ENCODE measurements at places on chromosomes 13 and 19. TPM values are rescaled to one million over a fixed set of nuclear protein-coding genes. Genes with fewer than 3 reads are reported as not detected.

The FCER2 gene
- total RNA-seq: not detected

The KLHL1 gene
- total RNA-seq: not detected

The GRK1 gene
- total RNA-seq: 0.44 TPM

The LENG9 gene
- total RNA-seq: 4.8 TPM

The NUP62 gene
- 21.0 TPM for total RNA-seq

The ZNF729 gene
- total RNA-seq: not detected

The KANK3 gene
- 41.8 TPM for total RNA-seq

The RAB11B gene
- total RNA-seq: 55.7 TPM

The PNMA8C gene
- not detected for total RNA-seq

The CRYL1 gene
- total RNA-seq: 33.9 TPM

The GPC5 gene
- total RNA-seq: 6.0 TPM

The DPP9 gene
- 34.0 TPM for total RNA-seq

Data from bladder microvascular endothelial cell (primary cell).